ENCODE measurements at places on chromosomes 12 and 14.

DNA sequence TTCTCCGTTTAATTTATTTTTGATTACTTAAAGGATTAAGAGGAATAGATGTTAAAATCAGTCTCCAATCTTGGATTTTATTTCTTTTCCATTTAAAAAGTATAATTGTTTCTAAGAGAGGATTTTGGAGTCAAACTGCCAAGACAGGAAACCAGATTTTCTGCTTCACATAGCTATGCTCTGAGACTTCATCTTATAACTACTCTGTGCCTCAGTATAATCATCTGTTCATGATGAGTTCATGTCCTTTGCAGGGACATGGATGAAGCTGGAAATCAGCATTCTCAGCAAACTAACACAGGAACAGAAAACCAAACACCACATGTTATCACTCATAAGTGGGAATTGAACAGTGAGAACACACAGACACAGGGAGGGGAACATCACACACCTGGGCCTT is 9.0 kb upstream of the TAS2R31 start:
- DNase-seq, result no peak

DNA sequence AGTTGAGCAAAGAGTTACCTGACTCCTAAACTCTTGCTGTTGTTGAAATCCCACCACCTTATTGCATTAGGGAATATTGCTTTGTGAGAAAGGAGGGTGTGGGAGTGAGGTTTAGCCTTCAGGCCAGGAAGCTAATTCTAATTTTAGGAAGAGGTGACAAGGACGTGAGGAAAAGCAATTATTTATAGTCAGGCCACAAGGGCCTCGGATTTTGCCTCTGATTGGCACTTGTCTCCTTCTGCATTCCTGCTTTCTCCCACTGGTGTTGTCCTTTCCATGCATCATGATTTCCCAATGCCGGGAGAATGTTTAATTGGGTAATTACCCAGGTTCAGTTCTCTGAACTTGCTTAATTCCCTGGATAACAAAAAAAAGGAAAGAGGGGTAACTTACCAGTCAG is 37.9 kb upstream of the SLC38A2 start:
- no peak for DNase-seq

- DNase-seq, result no peak
Observed at GRCh38 chr14:76498976-76499375, 123.0 kb downstream of the ESRRB start.

DNA sequence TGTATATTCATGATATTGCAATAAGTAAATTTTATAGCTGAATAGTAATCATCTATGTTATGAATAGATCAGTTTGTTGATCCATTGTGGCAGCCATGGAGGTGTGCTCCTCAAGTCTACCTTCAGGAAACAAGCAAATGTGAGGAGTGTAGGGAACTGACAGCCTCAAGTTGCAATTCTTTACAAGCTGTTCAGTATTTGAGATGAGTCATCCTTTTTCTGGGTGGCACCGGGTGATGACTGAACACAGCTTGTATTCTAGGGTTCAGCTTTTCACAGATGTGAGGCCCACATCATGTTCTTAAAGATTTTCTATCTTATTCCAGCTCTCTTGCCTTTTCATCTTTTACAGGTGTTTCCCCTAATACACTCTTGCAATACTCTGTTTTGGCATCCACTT is 452.4 kb downstream of the KCNH5 start:
- no peak for DNase-seq

DNA sequence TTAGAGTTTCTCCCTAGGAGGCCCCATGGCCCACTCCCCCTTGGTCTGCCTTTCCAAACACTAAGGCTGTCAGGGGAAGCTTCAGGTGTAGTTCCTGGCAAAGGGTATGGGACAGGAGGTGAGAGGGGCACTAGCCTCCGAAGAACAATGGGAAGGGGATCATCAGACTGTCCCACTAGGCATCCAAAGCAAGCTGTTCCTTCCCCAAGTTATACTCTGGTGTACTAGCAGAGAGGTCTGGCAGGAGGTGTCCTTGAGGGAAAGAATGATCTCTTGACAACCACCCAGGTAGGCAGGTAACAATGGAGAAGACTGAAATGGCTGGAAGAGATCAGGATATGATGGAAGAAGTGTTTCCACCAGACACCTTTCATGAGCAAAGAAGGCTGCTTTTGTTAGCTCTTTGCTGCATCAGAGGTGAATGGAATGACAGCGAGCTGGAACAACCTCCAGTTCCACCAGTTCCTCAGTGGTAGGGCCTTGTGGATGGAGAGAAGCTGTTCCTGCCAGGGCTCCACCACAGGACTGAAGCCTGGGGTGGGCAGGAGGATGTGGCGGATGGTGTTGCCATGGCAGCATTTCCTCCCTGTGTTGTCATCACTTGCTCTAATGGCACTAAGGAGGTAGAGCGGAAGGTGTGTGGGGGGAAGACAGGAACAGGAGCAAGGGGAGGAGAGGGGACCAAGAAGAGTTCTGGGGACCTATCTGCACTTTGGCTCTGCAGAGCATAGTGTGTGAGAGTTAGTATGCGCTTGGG is 2.3 kb upstream of the AGAP2 start:
- no peak for DNase-seq

Data from esophagus squamous epithelium (tissue), 5 donors.